ENCODE measurements at places on chromosomes 2 and 18.

- DNase-seq = no peak
Measured at GRCh38 chr2:11850082-11850481, 103.7 kb downstream of the LPIN1 start.

DNA sequence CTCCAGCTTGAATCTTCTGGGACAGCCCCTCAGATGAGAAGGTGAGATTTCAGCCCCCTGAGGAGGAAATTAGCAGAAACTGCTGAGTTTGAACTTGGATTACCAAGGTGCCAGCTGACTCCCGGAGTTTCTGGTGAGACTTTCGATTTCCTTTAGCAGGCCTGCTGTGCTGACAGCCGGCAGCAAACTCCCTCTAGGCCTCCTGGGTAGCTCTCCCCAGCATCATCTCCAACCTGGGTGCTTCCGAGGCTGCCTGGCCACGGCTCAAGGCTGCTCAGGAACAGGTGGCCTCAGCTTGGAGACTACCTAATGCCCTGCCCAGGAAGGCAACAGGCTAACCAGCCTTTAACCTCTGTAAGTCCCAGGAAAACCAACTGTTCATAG lies 16.5 kb downstream of the SDC1 start:
- no peak for DNase-seq

GRCh38 chr2:54845094-54845493 lies 121.6 kb downstream of the EML6 start:
- no peak for DNase-seq

DNA sequence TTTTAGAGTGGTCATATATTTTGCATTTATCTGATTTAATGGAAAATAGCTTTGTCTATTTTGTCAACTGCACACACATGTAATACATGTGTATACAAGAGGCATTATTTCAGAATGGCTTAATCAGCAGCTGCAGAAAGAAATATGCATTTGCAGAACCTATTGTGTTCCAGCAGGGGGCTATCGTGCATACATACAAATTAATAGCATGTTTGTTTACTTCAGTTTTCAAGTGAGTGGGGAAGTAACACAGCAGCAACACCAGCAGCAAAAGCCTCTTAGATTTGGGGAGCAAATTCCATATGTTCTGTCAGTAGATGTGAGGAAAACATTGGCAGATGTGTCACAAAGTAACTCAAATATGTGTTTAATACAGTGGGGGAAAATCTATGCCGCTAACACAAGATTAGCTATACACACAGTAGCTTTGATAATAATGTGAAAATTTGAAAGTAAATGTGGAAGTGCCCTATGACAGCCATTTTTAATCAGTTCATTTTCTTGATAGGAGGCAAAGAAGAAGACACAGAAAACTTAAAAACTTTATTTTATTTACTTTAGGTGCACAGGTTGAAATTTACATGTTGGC lies 218.1 kb downstream of the WDR7 start:
- no peak for DNase-seq

GRCh38 chr18:41457765-41458326 lies 497.2 kb upstream of the PIK3C3 start:
- DNase-seq = no peak

DNA sequence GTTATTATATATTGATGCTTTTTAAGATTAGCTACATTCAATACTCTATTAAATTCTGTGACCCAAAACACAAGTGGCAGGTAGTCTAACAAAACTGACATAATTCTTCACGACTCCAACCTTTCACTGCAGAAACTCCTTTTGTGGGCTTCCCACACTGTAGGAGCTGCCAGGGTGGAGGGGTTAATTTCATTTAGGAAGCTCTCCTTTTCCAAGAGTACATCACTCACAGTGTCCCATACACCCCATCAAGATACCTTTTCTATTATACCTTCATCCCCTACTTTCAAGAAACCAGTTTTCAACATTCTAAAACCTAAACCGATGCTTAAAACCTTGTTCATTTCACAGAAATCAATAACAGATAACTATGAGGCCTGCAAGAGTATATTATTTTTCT lies 825 bp downstream of the THUMPD2 start:
- DNase-seq = no peak

DNA sequence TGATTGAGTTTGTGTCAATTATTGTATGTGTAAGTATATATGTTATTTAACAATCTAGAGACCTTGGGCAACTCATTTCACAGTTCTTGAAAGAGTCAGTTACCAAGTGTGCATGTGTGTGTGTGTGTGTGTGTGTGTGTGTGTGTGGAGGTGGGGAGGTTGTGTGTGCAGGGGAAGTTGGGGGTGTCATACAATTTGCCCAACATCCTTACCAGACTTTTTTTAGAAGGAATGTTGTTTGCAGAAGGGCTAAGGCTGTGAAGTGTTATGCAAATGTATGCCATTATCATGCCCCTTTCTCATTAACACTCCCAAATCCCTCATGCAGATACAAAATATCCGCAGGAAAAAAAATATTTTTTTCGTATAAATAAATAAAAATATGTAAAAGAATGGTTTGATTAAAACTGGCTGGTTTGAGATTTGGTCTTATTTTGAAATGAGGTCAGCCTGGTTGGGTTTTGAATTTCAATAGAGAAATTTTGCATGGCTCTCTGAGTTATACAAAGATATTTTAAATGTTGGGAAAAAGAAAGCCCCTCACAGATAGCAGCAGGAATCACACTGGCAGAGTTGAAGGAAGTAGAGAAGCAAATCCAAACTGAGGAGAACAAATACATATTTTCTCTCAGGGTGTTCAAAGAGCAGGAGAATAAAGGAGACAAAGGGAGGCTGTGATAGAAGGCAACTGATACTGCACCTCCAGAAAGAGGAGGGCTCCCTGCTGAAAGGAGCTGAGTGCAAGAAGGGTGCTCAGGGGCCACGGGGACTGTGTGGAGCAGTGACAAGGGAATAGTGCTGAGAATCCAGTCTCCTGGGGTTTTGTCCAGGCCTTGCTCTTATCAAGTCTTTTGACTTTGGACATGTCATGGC lies 1365.5 kb upstream of the CELF4 start:
- DNase-seq = no peak

DNA sequence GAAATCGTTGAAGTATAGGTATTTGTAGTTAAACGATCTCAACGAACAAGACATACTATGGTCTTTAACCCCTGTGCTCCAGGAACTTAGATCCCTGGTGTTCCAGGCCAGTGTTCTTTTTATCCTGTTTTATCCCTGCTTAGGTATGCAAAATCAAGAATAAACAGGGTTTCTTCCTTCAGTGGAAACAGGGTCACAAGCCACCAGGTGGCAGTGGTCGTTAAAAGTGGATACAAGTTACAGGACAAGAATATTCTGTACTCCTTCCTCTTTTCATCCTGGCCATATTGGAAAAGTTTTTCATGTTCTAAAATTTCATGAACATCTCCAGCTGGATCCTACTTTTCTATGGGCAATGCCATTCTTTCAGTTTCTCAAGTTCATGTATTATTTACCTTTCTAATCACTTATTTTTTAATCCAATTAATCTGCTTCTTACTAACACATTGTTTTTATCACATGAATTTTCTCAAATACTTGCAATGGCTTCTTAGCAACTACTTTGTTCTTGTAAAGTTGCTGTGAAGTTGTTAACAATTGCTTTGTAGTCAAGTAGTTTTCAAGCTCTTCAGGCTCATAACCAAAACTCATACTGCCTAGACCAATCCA lies 16.4 kb upstream of the HNMT start:
- DNase-seq = no peak

GRCh38 chr2:176784633-176785200 lies 427.9 kb upstream of the HNRNPA3 start:
- no peak for DNase-seq

GRCh38 chr18:71942433-71942832 lies 601.7 kb downstream of the CBLN2 start:
- no peak for DNase-seq

- DNase-seq = no peak
Measured at GRCh38 chr2:147679955-147680531, 164.8 kb upstream of the ACVR2A start.

GRCh38 chr2:158191076-158191895 lies 89.6 kb downstream of the UPP2 start:
- peak; percentile 12 for DNase-seq

All from stimulated activated CD8-positive, alpha-beta memory T cell treated with anti-CD3 and anti-CD28 coated beads, Interleukin-7, amount 100 ng/mL, for 48 hours (primary cell).